ENCODE measurements at places on chromosomes 3 and 15.

DNA sequence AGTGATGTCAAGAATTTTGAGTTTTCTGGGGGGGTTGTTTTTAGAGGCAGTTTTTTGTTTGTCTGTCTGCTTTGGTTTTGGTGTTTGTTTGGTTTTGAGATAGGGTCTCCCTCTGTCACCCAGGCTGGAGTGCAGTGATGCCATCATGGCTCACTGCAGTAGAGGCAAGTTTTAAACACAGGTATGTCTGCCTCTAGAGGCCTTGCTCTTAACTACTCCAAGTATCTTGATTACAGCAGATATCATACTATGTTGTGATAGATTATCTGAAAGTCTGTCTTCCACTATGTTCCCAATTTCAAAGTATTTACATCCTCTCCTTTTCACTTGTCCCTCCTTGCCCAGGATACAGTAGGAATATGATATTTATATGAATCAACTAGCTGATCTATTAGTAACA lies 57.7 kb downstream of the ERC2 start:
- DNase-seq: no peak

DNA sequence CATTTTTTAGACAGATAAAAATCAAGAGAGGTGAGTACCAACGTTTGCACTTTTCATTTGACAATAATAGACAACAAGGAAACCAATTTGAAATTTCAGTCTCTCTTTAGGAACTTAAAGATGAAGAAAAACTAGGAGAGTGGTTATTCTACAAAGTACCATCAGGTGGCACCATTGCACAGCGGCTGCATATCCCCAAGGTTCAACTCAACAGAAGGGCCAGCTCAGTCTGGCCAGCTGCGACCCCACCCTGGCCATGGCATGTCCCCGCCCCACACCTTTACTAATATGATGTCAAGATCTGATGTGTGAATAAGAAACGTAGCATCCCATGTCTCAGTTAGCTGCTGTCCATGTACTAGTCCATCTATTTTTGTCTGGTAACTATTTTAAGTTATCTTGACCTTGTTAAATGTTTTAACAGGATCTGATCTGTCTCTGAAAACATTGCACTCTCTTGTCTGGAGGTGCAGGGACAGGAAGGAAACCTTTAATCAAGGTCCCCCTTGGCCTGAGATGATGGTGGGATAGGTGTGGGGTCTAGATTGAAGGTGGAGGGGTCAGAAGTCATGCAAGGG lies 35.5 kb upstream of the CGNL1 start:
- DNase-seq: peak; percentile 38

DNA sequence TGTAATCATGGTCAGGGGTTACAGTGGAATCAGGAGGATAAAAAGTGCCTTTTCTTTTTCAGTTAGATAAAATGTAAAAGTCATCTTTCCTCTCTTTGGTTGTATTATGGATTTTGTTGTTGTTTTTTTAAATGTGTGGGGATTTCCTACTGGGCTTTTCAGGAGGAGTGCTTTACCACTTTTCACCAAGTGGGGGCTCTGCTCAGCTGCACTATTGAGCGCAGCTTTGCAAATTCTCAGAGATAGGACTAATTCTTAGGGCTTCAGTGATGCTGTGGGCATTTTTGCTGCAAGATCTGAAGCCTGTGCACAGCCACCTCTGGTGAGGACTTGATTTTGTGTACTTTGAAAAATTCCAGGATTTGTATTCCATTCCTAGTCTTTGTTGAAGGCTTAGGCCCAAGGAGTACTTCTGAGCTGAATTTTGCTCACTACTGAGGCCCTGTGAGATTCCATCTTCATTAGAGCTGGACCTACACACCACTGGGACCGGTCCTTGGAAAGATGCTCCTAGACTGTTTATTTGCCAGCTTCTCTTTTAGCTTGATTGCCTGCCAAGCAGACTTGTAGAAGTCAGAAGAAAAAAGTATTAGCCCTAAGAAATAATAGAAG lies 7.5 kb downstream of the GNB5 start:
- peak; percentile 28 for DNase-seq

- no peak for DNase-seq
Measured at GRCh38 chr3:177357352-177358090, 160.2 kb upstream of the TBL1XR1 start.

GRCh38 chr3:150787741-150788370 lies 24.9 kb upstream of the SIAH2 start:
- peak; percentile 84 for DNase-seq

- DNase-seq: no peak
Measured at GRCh38 chr15:88120026-88120425, 136.5 kb downstream of the NTRK3 start.

DNA sequence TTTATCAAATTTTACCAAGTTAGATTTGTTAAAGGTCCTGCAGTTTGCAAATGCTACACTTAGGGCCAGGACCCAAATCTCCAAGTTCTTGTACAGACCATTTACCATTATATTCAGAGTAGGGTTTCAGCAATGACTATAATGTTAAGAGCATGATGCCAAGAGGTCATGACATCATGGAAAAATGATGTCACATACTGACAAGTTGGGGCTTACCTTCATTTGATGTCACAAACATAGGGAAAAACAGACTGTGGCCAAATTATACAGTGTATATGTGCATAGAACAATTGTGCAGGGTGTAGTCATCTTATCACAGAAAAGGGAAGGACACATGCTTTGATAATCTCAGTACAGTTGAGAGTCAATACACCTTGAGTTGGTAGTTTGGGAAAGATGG lies 10.1 kb upstream of the THRB start:
- DNase-seq: no peak

GRCh38 chr3:62057339-62058047 lies 315.9 kb downstream of the FEZF2 start:
- DNase-seq: no peak

DNA sequence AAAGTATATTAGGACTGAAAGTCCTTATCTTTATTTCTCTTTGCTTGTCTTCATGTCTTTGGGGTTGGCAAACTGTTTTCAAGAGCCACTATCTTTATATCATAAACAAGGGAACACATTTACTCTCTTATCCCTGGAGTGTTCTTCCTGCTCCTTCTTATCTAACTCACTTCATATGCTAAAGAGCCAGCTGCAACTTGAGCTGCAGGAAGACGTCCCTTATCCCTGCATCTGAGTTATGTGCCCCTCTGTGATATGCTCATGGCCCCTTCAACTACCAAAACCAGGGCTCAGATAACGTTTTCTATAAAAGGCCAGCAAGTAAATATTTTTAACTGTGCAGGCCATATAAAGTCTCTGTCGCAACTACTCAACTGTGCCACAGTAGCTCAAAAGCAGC lies 137.0 kb upstream of the CRBN start:
- DNase-seq: no peak

DNA sequence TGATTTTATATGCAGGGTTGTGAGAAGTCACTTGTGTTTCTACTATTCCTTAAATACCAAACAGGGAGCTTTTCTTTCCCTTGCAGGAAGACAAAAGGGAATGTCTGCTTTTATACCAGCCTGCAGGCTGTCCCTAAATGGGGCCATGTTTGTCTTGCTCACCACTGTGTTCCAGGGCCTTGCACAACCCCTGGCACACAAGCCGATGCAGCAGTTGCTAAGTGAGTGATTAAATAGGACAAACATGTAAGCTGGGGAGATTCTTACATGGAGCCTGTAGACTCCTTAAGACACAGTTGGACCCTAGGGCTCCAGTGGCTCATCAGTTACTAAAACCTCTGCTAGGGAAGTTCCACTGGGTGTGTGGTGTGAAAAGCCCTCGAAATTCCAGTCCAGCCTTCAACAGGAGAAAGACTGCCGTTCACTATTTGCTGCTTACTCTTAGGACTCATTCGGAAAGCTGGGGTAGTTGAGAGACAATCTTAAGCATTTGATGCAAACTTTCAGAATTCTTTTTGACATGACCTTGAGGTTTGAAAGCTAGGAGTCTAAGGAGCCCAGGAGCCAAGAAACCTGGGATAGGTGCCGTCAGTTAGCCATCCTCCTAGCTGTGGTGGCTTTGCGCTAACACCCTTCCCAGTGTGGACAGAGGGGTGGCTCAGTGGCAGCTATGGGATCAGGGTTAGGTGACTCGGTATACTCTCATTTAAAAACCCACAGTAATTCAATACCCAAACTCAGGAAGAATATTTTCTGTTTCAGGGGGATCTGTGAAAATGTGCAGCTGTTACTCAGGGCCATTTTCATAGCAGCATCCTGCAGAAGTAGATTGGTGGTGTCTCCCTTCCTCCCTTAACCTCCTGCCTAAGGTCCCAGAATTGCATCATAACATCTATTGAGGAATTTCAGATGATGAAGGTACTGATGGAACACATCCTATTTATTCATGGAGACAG lies 39.1 kb downstream of the SYNM start:
- no peak for DNase-seq

- no peak for DNase-seq
Measured at GRCh38 chr3:134464064-134464688, 21.6 kb downstream of the ANAPC13 start.

Data from CD4-positive, alpha-beta T cell treated with Interleukin-6 for 4 hours (primary cell).